ENCODE measurements at places on chromosomes 2 and 18. TPM values are rescaled to one million over a fixed set of nuclear protein-coding genes. Genes with fewer than 3 reads are reported as not detected.

DNA sequence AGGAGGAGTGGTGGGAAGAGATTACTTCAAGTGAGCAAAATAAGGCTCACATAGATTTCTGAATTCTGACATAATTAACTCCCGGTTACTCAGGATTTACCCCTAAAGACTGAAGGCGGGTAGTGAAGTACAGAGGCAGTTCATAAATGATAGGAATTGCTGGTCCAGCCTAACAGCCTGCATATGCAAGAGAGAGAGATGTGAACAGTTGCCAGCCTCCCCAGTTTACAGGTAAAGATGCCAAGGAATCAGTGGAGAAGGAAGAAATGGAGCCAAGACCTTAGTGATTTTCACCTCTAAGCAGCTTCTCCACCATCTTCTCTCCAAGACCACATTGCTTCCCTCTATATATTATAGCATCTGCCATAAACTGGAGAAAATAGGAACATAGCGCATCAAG lies 91.8 kb upstream of the THUMPD2 start:
- no peak overlapping the region for H3K27ac ChIP-seq
- H3K36me3 ChIP-seq = no peaks in the 10 kb centered on the region
- H3K4me1 ChIP-seq = no peaks in the 10 kb centered on the region

NCK2 gene
- 159 TPM for total RNA-seq

DNA sequence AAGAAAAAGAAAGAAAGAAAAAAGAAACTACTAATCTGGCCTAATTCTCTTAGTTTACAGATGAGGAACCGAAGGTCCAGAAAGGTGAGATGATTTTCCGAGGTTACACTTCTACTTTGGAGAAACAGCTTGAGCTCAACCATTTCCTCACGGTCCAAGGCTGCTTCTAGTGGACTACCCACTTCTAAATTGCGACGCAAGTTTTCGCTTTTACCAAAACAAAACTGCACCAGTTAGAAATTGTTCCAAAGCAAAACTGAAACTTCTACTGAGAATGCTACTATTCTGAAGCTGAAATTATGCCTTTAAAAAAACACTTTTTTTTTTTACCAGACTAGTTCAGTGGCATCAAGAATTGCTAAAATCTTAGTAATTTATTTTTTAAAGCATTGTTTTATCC lies 101.6 kb downstream of the INO80D start:
- H3K27me3 ChIP-seq = no peaks in the 10 kb centered on the region
- H3K4me3 ChIP-seq = no peak overlapping the region
- H3K27ac ChIP-seq = peak overlapping the region; percentile 59

SEMA4C gene
- total RNA-seq = 16.0 TPM

GRCh38 chr2:19733951-19734425 lies 167.8 kb downstream of the TTC32 start:
- no peak for DNase-seq
- no peak overlapping the region for H3K27ac ChIP-seq
- H3K27me3 ChIP-seq = peaks cover 16% of the 10 kb centered on the region

DNA sequence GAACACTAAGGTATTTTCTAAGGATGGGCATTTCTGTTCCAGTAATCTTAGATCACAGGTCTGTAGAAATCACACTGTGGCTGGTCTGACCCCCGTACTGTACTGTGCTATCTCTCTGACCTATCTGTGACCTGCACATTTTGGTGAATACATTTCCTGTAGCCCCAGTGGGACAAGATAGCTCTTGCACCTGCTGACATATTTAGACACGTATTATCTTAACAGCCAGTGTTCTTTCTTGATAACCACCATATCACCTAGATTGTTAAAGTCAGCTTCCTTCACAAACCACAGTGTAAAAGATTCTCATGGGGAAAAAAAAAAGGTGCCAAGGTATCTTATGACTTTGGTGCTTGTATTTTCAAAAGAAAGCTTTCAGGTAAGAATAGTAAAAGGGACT lies 39.8 kb upstream of the TMEM247 start:
- no peaks in the 10 kb centered on the region for H3K27me3 ChIP-seq
- peaks cover 28% of the 10 kb centered on the region for H3K4me1 ChIP-seq
- peak overlapping the region; percentile 23 for H3K4me3 ChIP-seq
- H3K36me3 ChIP-seq = peaks cover 3% of the 10 kb centered on the region
- no peak for DNase-seq

DNA sequence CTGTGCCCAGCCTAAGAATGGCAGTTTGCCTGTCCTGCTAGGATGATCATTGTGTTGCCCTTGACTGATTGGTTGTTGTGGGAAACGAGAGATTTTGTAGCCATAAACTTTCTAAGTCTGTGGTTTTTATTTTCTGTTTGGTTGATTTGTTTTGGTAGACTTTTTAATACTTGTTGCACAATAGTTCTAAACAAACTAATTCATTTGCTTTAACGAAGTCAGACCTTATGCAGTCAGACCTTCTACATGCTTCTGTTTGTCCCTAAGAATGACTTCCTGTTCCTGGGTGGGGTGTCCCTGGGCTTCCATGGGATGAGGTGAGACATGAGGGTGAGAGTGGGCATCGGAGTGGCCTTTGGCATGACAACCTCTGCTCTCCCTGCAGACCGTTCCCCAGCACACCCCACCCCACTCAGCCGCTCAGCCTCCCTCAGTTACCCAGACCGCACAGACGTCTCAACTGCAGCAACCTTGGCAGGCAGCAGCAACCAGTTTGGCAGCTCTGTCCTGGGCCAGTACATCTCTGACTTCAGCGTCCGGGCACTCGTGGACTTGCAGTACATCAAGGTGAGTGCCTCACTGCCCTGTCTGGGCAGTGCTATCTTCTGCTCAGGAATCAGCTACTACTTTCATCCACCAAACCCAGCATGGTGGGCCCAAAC lies 7.8 kb upstream of the CNNM3 start:
- no peaks in the 10 kb centered on the region for H3K27me3 ChIP-seq
- H3K36me3 ChIP-seq = no peaks in the 10 kb centered on the region
- H3K4me3 ChIP-seq = peak overlapping the region; percentile 4
- DNase-seq = no peak
- H3K27ac ChIP-seq = no peak overlapping the region

COBLL1 gene
- total RNA-seq = 0.58 TPM

TMEM37 gene
- not detected for total RNA-seq

DNA sequence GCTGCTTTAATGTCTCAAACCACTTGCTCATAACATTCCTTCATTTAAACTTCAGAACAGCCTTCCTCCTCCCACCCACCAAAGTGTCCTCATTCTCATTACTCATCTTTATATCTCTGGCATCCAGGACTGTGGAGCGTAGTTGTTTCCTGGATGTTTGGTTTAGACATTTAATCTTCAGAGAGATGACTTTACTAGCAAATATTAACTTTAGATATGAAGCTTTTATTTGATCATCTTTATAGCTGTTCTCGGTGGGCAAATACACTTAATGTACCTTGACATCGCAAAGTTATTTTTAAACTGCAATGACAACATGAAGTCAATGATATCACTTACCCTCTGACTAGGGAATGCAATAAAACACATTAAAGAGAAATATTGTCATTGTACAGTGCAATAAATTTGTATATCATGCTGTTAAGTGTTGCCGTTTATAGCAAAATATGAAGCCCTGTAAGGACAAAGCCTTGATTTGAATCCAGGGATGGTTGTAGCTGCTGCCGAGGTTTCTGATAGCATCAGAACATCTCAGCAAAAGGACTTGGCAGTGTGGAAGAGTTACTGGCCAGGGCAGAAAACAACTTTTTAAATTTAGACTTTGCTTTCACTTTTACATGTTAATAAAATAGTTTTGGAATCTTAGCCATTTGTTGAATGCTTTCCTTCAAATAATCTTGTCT lies 4.6 kb upstream of the LAMA3 start:
- no peaks in the 10 kb centered on the region for H3K36me3 ChIP-seq
- DNase-seq = no peak
- H3K27me3 ChIP-seq = peaks cover 65% of the 10 kb centered on the region
- H3K4me1 ChIP-seq = peaks cover 8% of the 10 kb centered on the region
- H3K27ac ChIP-seq = no peak overlapping the region
- H3K4me3 ChIP-seq = no peak overlapping the region

COPS8 gene
- total RNA-seq = 37.3 TPM

- no peak overlapping the region for H3K4me3 ChIP-seq
- no peaks in the 10 kb centered on the region for H3K36me3 ChIP-seq
- no peaks in the 10 kb centered on the region for H3K27me3 ChIP-seq
- DNase-seq = no peak
- H3K27ac ChIP-seq = no peak overlapping the region
Observed at GRCh38 chr18:41504316-41504715, 450.7 kb upstream of the PIK3C3 start.

DNA sequence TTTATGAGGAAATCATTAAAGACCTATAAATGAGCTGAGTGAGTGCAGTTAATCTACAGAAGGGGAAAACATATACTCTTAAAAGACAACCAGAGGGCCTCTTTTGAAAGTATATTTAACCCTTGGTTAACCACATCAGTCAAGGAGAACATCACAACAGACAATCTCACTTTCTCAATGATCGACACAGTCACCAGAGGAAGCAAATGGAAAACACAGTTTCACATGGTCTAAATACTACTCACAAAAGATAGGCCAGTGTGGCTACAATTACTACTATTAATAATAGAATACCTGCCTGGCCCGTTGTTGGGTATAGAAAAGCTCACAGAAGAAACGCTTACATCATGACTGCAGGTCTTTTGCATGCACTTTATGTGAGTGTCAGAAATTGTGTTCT lies 426.2 kb downstream of the NCKAP5 start:
- H3K4me3 ChIP-seq = no peak overlapping the region
- H3K27ac ChIP-seq = no peak overlapping the region
- H3K4me1 ChIP-seq = no peaks in the 10 kb centered on the region
- H3K36me3 ChIP-seq = no peaks in the 10 kb centered on the region
- no peaks in the 10 kb centered on the region for H3K27me3 ChIP-seq
- DNase-seq = no peak

ME2 gene
- total RNA-seq = 72.3 TPM

GRCh38 chr2:27314709-27315108 lies 6.5 kb upstream of the UCN start:
- H3K27ac ChIP-seq = no peak overlapping the region
- no peak overlapping the region for H3K4me3 ChIP-seq
- peaks cover 2% of the 10 kb centered on the region for H3K36me3 ChIP-seq
- DNase-seq = no peak
- H3K27me3 ChIP-seq = no peaks in the 10 kb centered on the region
- H3K4me1 ChIP-seq = no peaks in the 10 kb centered on the region

GRCh38 chr18:67463829-67464228 lies 52.7 kb downstream of the DSEL start:
- no peak for DNase-seq
- peaks cover 3% of the 10 kb centered on the region for H3K36me3 ChIP-seq
- H3K27me3 ChIP-seq = no peaks in the 10 kb centered on the region
- no peaks in the 10 kb centered on the region for H3K4me1 ChIP-seq

ATL2 gene
- 63.5 TPM for total RNA-seq

BCL2 gene
- 133 TPM for total RNA-seq

GRCh38 chr2:237320801-237321560 lies 93.0 kb downstream of the COL6A3 start:
- H3K4me3 ChIP-seq = no peak overlapping the region
- no peak overlapping the region for H3K27ac ChIP-seq
- peaks cover 8% of the 10 kb centered on the region for H3K27me3 ChIP-seq

- no peak overlapping the region for H3K4me3 ChIP-seq
- peaks cover 6% of the 10 kb centered on the region for H3K27me3 ChIP-seq
- no peak for DNase-seq
Observed at GRCh38 chr2:70357684-70358071, 55.8 kb upstream of the FAM136A start.

GRCh38 chr2:191786694-191787093 lies 60.2 kb downstream of the CAVIN2 start:
- no peak overlapping the region for H3K4me3 ChIP-seq
- DNase-seq = no peak
- peaks cover 13% of the 10 kb centered on the region for H3K27me3 ChIP-seq
- H3K4me1 ChIP-seq = no peaks in the 10 kb centered on the region
- no peaks in the 10 kb centered on the region for H3K36me3 ChIP-seq
- H3K27ac ChIP-seq = no peak overlapping the region

DNA sequence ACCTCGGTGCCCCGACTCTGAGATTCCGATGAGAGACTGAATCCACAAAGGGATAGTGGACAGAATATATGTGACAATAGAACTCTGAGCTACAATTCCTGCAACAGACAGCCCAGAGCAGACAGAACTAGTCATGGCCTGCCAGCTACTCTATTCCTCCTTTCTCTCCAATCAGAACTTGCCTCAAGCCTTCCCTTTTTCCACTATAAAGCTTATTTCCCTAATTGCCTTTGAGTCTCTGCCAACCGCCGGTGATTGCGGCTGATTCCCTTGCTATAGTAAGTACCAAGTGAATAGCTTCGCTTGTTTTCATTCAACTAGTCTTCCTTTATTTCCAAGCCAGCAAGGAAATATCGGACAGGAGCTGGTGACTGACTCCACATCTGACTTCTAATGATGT lies 96.8 kb downstream of the DSC3 start:
- no peak for DNase-seq
- no peak overlapping the region for H3K4me3 ChIP-seq
- no peak overlapping the region for H3K27ac ChIP-seq
- H3K36me3 ChIP-seq = peaks cover 4% of the 10 kb centered on the region
- no peaks in the 10 kb centered on the region for H3K4me1 ChIP-seq
- H3K27me3 ChIP-seq = no peaks in the 10 kb centered on the region

CIB4 gene
- total RNA-seq = not detected

MAL gene
- total RNA-seq = 93.8 TPM

DNA sequence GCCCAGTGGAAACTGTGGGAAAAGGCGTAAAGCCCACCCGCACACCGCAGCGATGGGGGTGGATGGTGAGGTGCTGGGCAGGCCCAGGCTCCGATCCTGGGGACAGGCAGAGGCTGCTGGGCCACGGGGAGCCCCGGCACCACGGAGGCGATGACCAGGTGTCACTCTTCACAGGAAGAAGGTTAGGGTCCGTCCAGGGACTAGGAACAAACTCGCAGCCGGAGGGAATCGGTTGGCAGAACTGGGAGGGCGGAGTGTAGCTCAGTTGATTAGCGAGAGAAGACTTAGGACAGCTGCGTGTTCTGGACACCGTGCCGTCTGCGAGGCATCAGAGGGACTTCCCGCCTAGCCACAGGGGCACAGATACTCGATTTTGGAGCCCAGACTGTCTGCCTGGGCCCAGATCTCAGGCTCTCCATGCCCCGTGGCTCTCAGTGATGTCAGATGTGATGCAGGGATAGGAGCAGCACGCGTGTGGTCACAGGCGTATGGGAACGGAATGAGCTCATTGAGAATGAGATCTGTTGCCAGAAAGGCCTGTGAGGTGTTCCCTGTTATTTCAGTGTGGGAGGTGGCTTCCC lies 16.1 kb upstream of the ALLC start:
- H3K4me3 ChIP-seq = no peak overlapping the region
- H3K36me3 ChIP-seq = no peaks in the 10 kb centered on the region
- H3K27me3 ChIP-seq = no peaks in the 10 kb centered on the region
- no peak for DNase-seq
- H3K4me1 ChIP-seq = no peaks in the 10 kb centered on the region

All from activated T-cell treated with anti-CD3 and anti-CD28 coated beads, Interleukin-2, amount 50 U/mL, for 72 hours (primary cell).